Cardiac muscle cell (in vitro differentiated cells and primary cell): ENCODE measurements at places on chromosomes 5 and 9.

DNA sequence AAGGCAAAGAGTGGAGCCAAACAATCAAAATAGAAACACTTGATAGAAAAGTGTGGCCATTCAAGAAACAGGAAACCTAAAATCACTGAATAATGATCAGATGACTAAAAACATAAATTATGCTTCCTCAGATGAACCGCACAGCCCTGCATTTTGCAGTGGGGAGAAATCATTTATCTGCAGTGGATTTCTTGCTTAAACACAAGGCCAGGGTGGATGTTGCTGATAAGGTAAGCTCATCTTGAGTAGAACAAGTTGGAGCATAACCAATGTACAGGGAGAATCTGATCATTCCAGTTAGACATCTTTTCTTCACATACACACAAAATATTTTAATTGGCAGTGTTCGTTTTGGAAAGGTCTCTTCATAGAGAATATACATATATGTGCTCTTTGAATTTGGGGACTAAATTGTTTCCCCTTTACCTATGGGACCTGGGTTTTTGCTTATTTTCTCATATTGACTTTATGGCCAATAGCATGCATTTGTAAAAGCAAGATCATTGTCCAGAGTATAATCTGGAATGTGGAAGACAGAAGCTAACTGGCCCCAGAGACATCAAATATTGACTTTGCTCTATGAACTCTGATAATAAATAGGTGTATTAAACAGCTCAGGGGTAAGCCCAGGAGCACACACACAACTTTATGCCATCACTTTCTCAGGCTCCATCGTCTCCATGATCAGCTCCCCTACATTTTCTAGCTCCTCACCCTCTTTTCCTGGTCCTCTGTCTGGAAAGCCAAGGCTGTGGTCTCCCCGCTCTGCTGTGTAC lies 9.1 kb downstream of the ANKDD1B start:
- DNase-seq, result no peak

- peak; percentile 66 for DNase-seq
These were observed 19.9 kb downstream of the ABITRAM start for GRCh38 chr9:108953983-108954574.

- DNase-seq, result peak; percentile 86
These were observed at the start of gene RUFY1 for GRCh38 chr5:179550511-179551342. Gene RUFY1 (plus strand): TSS chr5:179550554. CDS start chr5:179550570, 16 bp downstream.

- peak; percentile 80 for DNase-seq
These were observed 11.1 kb downstream of the ZNF608 start for GRCh38 chr5:124735169-124735858.

DNA sequence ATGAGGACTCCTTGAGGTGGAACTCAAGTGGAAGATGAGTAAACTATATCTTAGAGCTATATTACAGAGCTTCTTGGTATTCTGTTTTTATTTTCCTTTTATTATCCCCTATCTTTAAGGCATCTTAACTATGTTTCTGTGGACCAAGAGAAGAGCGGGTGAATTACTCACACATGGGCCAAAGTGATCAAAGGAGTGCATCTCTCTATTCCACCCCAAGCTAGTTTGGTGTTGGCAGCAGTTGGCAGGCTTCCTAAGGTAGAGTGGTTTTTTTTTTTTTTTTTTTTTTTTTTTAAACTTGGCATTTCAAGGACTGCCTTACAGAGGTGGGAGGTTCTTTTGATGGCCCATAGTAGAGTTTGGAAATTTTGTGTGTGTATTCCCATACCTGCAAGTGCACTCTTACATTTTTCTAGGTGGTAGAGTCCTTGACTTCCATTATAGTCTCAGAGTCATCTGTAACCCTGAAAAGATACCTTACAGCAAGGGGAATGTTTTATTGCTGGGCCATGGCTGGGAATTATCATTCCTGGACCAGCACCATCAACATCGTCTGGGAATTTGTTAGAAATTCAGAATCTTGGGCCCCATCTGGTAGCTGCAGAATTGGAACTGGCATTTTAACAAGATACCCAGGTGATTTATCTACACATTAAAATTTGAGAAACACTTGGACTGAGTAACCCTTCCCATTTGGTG lies 51.0 kb downstream of the ARHGAP26 start:
- no peak for DNase-seq

GRCh38 chr9:120808931-120809330 lies 15.7 kb upstream of the FBXW2 start:
- DNase-seq, result no peak

DNA sequence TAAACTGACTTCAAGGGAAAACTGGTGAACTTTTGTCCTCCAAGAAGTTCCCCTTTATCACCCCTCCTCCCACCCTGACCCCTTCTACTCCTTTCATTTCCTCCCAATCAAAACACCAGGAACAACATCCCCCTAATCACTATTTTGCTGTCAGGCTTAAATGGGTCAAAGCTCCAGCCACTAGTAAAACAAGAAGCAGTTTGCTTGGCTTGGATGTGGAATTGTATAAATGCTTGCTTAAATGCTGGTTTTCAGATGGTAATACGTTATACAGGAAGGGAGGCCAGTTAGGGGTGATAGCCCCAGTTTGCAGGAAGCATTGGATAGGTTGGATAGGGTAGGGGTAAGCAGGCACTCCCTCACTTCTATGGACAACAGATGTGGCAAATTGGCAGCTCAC lies 473.6 kb downstream of the AGTPBP1 start:
- no peak for DNase-seq

DNA sequence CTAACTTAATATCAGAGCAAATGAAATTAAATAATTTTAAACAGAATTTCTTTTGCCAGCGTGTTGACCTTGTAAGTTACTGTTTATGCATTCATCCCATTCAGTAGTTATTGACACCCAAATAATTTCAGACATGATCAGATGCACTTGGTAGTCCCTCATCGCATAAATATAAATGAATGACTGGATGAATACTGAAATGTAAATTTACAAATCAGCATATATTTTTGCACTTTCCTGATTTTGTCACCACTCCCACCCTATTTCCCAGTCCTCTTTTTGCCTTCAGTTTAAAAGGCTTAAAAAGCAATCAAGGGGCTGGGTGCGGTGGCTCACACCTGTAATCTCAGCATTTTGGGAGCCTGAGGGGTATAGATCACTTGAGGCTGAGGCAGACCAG lies 17.1 kb upstream of the LIFR start:
- no peak for DNase-seq

- DNase-seq, result peak; percentile 93
These were observed 70.0 kb upstream of the KLF9 start for GRCh38 chr9:70484232-70485130.

DNA sequence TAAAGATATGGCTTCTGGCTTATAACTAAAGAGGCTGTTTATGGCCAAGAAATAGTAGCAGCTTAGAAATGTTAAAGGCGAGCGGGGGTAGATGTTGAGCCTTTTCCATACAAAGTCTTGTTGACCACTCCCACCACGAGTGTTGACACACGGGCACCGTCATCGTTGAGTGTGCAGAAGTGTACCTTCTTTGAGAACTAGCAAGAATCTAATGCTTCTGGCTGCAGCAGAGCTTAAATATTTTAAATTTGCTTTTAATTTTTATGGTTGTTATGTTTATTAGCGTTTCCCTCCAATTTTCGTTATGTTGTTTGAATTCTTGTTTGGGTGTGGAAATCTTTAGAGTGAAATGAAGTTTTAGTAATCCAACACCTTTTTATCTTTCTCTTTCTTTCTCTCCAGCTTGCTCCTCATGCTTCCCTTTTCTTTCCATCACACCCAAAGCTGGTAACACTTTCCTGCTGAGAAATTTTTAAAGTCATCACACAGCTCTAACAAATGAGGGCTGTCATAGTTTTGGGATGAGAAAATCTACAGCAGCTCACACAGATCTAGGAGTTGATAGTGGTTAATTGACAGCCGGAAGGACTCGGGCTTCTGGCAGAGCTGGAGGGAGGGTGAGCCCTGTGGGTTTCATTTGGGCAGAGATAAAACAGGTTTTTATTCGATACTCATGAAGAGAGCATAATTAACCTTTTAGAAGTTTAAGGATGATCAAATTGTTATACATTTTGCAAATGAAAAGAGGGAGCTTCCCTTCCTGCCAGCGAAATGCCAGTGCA lies 120.1 kb upstream of the ZNF608 start:
- DNase-seq, result no peak

DNA sequence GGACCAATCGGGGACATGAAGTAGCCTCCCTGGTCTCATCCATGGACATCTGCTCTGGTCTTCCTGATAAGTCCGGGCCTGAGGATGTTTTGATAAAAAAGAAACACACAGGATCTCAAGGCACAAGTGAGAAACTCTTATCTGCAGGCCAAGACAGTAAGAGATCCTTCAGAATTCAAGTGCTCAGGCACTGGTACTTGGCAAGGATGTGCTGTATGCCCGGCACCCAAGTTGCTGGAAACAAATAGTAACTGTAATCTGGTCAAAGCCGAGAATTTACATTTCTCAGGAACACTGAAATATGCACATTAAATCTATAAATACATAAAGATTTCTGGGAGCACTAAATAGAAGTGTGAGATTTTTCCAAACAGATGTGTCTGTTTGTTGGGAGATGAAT lies 165.7 kb downstream of the SPOCK1 start:
- no peak for DNase-seq

DNA sequence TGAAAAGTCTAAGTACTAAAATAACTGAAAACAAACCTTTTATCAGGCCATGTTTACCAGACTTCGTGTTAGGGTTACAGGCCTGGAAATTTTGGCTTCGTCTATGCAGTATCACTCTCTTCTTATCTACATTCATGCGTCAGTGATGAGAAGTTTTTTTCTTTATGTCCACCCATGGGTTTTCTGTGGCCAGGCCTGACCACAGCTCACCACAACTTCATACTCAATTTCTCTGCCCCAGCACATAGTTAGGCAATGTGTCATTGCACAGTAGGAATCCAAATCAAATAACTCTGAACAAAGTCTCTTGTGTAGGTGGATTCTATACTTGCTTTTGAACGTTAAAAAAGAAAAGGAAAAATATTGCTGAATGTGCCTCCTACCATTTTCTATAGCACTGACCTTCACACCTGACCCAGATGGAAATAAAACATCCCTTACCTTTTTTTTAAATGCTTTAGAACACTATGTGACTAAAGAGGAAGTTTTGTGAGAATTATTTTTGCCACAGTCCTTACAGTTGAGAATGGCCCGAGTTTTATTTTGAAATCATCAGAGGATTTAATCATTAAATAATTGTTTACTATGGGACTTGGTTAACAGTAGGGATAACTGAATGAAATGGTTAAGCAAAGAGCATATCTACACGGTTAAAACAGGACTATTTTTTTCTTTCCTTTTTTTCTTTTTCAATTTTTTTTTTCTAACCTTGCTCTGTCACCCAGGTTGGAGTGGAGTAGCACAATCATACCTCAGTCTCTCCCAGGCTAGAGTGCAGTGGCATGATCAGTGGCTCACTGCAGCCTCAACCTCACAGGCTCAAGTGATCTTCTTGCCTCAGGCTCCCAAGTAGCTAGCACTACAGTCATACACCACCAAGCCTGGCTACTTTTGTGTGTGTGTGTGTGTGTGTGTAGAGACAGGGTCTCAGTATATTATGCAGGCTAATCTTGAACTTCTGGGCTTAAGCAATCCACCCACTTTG lies 1247.0 kb upstream of the ACO1 start:
- DNase-seq, result no peak

GRCh38 chr9:128185979-128186965 lies 5.1 kb downstream of the CIZ1 start:
- DNase-seq, result no peak

GRCh38 chr5:131355971-131356528 lies 92.2 kb downstream of the CDC42SE2 start:
- no peak for DNase-seq

DNA sequence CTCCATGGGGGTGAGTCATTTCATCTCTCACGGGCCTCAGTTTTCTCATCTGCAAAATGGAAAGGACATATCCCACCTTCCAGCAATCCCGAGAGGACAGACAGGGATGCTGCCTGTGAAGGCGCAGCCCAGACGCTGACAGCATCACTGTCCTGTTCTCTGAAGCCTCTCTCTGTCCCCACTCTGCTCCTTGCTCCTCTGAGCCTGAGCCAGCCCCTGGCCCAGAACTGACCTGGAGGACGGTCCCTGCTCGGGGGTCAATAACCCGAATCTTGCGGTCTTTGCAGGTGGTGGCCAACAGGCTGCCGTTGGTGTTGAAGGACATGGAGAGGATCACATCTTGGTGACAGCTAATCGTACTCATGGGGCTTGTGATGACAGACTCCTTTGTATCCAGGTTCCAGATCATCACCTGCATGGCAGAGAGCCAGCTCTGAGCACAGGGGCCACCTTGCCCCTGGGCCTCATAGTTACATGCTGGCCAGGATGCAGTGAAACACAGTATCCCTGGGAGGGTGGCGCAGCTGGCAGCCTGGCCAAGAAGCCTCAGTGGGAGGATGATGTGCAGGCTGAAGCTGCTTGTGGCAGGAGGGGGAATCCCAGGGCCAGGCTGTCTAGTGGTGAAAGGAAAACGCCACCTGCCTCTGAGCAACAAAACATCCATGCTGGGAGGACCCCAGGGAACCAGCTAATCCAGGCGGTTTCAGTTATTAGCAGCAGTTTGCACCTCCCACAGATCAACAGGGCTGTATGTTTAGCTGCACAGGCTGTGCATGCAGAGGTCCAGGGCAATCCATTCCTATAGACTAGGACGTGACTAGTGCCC lies 14.0 kb upstream of the TRIM14 start:
- no peak for DNase-seq

GRCh38 chr5:148961261-148962199 lies 101.3 kb downstream of the SH3TC2 start:
- DNase-seq, result no peak

GRCh38 chr9:76866689-76867088 lies 39.2 kb downstream of the PRUNE2 start:
- peak; percentile 78 for DNase-seq

GRCh38 chr9:136950656-136951276 lies 1.3 kb upstream of the LCN12 start:
- no peak for DNase-seq
